Lung microvascular endothelial cell (primary cell): ENCODE measurements at places on chromosomes 3 and 15.

DNA sequence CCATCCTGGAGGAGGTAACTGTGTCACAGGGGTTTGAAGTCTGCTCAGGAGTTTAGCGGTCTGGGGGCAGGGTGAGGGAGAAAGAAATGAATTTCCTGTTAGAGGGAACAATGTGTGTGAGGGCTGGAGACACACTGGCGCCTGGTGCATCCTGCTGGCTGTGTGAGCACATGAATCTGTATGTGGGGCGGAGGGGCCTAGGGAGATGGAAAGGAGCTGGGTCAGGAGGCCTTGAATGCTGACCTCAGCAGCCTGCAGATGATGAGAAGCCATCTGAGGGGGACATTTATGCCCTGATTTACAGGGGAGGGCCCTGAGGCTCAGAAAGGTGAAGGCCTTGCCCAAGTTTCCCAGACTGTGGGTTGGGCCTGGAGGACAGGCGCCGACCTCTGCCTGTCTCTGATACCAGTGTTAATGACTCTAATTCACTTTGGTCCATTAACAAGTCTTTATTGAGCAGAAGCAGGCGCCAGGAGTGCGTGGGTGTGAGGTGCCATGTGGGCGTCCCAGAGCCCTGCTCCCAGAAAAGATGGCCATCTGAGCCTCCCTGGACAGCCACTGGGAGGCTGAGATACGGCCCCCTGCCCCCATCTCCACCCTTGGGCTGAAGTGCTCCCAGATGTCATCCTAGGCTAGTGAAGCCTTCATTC lies 34.8 kb downstream of the LINGO1 start:
- DNase-seq = peak; percentile 61

- DNase-seq = peak; percentile 91
Measured at GRCh38 chr3:154886437-154886836, 193.7 kb upstream of the MME start.

DNA sequence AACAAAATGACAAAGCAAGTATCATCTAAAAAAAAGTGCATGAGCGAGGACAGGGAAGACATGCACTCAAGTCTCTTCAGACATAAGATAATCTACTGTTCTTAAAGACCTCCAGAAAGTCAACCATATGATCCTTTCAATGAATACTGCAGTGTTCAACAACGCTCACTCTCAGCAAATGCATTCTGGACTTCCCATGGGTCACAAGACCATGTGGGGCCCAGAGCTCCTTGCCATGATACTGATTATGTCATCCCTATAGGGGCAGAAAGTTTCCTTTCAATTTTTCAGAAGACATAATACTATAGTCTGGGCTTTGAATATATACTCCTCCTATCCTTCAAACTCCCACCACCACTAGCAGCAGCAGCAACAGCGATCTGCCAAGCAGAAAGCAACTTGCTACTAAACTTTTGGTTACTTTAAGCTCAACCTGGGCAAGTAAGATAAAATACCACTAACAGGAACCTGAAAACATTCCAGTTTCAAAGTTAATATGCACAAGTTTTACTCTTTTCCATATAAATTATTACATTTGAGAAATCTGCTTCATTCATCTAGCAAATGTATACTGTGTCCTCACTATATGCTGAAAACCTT lies 143.5 kb downstream of the ADAM10 start:
- no peak for DNase-seq

DNA sequence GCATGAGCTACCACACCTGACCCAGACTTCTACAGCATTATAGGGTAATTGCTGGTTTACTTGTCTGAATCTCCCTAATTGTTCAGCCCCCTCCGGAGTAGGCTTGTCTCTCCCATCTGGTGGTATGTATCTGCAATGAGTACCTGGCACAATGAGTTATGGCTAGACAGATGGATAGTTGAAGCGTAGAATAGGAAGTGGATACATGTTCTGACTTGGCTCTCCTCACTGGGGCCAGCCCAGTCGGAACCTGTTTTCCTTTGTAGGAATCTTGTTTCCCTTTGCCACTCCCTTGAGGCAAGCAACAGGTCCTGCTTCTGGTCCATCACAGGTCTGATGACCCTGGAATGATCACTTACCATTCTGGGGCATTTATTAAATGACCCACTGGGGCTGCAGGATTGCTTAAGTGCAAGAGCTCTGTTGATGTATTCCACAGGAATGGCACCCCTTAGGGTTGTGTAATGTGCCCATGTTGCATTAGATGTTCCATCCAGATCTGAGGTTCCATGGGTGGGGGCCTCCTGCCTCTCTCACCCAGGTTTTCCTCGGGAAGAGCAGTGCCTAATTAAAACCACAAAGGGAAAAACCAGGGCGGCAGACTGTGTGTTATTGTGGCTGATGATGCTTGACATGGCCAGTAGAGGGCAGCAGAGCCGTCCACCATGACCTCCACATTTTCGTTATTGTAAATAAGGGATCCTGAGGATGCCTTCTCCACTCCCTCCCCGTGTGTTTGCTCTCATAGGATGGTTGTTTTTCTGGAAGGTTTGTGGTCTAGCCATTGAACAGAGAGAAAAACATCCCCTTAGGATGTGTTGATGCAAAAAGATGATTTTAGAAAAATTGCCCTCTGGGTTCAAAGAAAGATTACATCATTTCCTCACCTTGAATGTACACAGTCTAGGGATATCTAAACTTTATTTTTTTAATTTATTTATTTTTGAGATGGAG lies 58.0 kb downstream of the CMTM8 start:
- peak; percentile 69 for DNase-seq

- DNase-seq = no peak
Measured at GRCh38 chr3:119240101-119240590, 532 bp downstream of the B4GALT4 start.

DNA sequence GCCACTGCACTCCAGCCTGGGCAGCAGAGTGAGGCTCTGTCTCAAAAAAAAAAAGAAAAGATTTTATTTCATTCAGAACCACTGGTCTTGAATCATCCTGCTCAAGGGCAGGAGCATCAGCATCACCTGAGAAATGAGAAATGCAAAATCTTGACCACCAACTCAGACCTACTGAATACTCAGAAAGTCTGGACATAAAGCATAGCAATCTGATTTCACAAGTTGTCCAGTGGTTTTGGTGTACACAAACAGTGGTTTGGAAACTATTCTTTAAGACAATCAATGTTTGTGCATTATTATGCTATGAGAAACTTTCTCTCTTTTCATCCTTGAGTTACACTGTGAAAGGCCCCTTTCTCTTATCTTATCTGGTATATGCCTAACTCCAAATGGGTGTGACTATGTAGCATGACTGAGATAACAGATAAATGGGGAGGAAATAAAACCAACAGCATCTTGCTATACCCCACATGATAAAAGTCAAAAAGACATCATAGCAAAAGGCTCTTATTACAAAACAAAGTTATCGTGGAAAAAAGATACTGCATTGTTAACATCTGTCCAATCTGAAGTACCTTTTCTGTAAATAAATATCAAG lies 174.2 kb upstream of the STT3B start:
- DNase-seq = no peak

- no peak for DNase-seq
Measured at GRCh38 chr15:85440451-85440850, 60.0 kb downstream of the AKAP13 start.

GRCh38 chr3:180624714-180625113 lies 22.8 kb downstream of the TTC14 start:
- DNase-seq = no peak

- no peak for DNase-seq
Measured at GRCh38 chr3:48405971-48406370, 23.9 kb downstream of the PLXNB1 start.

GRCh38 chr3:126367316-126367805 lies 10.2 kb upstream of the KLF15 start:
- DNase-seq = no peak

GRCh38 chr15:39338251-39338650 lies 242.6 kb upstream of the THBS1 start:
- DNase-seq = no peak

DNA sequence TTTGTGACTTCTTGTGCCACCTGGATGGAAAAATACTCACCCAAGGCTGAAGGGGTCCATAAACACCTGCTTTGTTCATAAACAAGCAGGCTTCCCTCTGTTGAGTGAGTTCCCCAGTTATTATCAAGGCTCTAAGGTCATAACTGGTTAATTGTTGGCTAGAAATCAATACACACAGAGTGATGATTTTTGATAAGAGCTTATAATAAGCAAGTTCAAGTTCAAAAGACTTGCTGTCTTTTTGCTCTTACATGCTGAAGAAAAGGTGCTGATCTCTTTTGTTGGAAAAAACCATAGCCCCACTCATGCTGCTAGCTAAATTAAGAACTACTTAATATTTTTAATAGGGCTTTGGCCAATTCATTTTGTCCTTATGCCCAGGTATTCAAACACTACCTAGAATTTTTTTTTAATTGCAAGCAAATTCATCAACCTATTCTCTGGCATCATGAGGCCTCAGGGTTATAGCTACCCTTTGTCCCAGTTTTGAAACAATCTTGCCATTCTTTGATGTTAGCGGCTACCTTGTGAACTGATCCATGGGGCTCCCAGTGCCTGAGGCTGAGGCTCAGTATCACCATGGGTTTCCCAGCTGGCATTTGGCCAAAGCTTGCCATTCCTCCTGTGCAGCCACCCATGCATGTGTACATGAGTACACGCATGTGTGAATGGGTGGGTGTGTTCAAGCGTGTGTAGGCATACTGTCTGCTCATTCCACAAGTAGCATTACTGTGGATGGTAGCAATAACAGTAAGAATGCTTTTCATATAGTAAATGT lies 127.6 kb upstream of the LPP start:
- no peak for DNase-seq

- peak; percentile 77 for DNase-seq
Measured at GRCh38 chr3:33131331-33132018, 17.7 kb downstream of the CRTAP start.

GRCh38 chr3:195559723-195560409 lies 16.7 kb upstream of the PPP1R2 start:
- no peak for DNase-seq

- DNase-seq = no peak
Measured at GRCh38 chr3:134132961-134133360, 103.2 kb upstream of the SLCO2A1 start.
